Thoracic aorta (tissue), 2 donors: ENCODE measurements at places on chromosomes 16 and 17. TPM values are rescaled to one million over a fixed set of nuclear protein-coding genes. Genes with fewer than 3 reads are reported as not detected.

TBC1D3E gene
- not detected for total RNA-seq

HOXB3 gene
- total RNA-seq = 26.8 TPM

SOX9 gene
- 3.6 TPM for total RNA-seq

SULT1A4 gene
- not detected for total RNA-seq

ZNF597 gene
- total RNA-seq = 6.2 TPM

CNTD1 gene
- total RNA-seq = not detected

ATAD5 gene
- 1.3 TPM for total RNA-seq

MAPK7 gene
- total RNA-seq = 51.2 TPM

PRR35 gene
- 0.42 TPM for total RNA-seq

TMC5 gene
- not detected for total RNA-seq

KRT17 gene
- 87.1 TPM for total RNA-seq

GRCh38 chr17:41748275-41748674 lies 13.8 kb upstream of the HAP1 start:
- no peaks in the 10 kb centered on the region for H3K27me3 ChIP-seq
- H3K36me3 ChIP-seq = no peaks in the 10 kb centered on the region
- no peak overlapping the region for H3K4me3 ChIP-seq
- H3K27ac ChIP-seq = no peak overlapping the region
- DNase-seq = no peak

- no peak for DNase-seq
- H3K4me1 ChIP-seq = no peaks in the 10 kb centered on the region
- no peaks in the 10 kb centered on the region for H3K27me3 ChIP-seq
- no peaks in the 10 kb centered on the region for H3K36me3 ChIP-seq
These were observed 349.9 kb downstream of the MAF start for GRCh38 chr16:79250502-79251098.

- no peak overlapping the region for H3K27ac ChIP-seq
- H3K36me3 ChIP-seq = no peaks in the 10 kb centered on the region
- no peaks in the 10 kb centered on the region for H3K27me3 ChIP-seq
- H3K4me1 ChIP-seq = no peaks in the 10 kb centered on the region
- no peak for DNase-seq
These were observed 317.8 kb downstream of the RBFOX1 start for GRCh38 chr16:7650431-7650830.

- no peak overlapping the region for H3K4me3 ChIP-seq
- H3K36me3 ChIP-seq = no peaks in the 10 kb centered on the region
- H3K27ac ChIP-seq = no peak overlapping the region
- H3K4me1 ChIP-seq = no peaks in the 10 kb centered on the region
- DNase-seq = no peak
These were observed 13.3 kb upstream of the RPL38 start for GRCh38 chr17:74190154-74190553.

DNA sequence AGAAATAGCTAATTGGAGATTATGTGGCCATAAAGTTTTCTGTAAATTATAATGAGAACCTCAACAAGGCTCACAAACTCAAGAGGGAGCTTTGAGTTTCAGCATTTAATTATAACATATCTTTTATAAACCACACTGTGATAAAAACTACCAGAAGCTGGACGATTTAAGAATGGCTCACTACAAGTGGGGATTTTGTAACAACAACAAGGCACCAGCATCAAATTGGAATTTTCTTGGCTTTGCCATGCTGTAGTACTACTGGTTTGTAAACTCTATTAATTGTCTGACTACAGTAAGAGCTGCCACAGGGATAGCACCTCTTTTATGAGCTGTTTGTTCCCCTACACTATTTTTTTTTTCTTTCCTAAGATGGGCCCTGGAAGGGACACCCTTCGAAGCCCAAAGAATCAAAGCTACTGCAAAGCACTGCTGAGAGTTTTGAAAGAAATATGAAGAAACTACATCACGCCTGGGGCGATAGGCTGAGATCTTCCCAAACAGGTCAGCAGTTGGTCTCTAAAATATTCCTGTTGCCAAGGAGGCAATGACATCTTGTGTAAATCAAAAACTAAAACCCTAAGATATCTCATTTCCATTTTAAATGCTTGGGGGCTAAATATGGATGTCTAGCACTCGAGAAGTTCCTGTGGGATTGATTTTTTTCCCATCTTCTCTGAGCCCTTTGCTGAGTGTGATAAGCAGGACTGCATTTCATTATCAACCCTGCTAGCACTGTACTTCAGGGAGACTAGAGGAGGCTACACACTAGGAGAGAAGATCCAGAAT lies 40.9 kb downstream of the SKAP1 start:
- no peak overlapping the region for H3K27ac ChIP-seq
- H3K27me3 ChIP-seq = no peaks in the 10 kb centered on the region
- peaks cover 19% of the 10 kb centered on the region for H3K4me1 ChIP-seq
- DNase-seq = no peak
- no peaks in the 10 kb centered on the region for H3K36me3 ChIP-seq

DNA sequence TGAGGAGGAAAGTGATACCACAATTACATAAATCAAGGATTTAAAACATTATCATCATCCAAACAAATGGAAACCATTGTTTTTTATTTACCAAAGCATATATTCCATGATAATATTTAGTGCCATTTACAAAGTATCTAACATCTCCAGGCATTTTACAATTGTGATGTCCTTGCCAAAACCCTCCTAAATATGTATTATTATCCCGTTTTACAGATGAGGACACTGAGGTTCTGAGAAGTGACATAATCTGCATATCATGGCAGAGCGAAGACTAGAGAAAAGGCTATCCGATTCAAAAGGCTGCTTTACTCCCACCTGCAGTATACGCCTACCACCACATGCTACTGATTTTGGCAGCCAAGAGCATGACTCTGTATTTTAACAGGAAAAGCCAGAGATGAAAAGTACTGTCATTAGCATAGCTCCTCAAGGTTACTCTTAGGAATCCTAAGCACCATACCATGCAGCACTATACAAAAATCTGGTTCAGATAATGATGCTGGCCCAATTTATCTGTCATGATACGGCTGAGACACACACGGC lies 301.4 kb downstream of the CA10 start:
- no peaks in the 10 kb centered on the region for H3K4me1 ChIP-seq
- H3K36me3 ChIP-seq = no peaks in the 10 kb centered on the region
- H3K4me3 ChIP-seq = no peak overlapping the region
- no peak overlapping the region for H3K27ac ChIP-seq
- no peak for DNase-seq

DNA sequence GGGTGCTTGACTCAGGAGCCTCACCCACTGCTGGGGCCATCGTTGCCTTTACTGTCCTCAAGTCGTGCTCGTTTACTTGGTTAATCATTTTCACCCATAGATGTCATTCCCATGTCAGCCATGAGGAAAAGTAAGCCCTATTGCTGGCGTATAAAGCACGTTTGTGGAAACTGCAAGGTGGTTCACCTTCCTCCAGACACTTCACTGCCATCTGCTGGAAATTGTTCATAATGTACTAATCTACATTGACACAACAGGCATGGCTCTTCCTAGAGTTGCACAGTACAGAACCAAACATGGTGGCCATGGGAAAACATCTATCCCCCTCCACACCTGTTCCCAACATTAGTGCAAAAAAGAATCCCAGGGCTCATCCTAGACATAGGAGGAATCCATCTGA lies 116.6 kb downstream of the ZNF18 start:
- H3K27me3 ChIP-seq = no peaks in the 10 kb centered on the region
- no peak overlapping the region for H3K27ac ChIP-seq
- DNase-seq = no peak
- no peaks in the 10 kb centered on the region for H3K4me1 ChIP-seq
- no peak overlapping the region for H3K4me3 ChIP-seq

DNA sequence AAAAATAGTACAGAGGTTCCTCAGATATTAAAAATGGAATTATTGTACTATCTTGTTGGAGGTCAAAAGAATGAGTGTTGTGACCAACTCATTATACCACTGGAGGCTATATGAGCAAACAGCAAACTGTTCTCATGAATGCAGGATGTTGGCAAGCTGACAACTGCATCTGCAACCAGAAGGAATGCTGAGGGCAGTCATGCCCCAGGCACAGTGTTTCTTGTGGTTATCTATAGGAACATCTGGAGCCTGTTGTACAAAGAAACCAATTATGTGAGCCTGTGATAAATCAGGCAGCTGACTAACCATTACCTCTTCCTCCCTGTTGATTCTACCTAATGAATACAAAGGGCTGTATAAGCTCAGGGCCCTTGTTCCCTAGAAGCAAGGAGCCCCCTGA lies 2057.1 kb downstream of the TP53TG3F start:
- no peaks in the 10 kb centered on the region for H3K36me3 ChIP-seq
- H3K4me3 ChIP-seq = no peak overlapping the region
- no peak for DNase-seq
- H3K27me3 ChIP-seq = no peaks in the 10 kb centered on the region
- H3K27ac ChIP-seq = no peak overlapping the region

DNA sequence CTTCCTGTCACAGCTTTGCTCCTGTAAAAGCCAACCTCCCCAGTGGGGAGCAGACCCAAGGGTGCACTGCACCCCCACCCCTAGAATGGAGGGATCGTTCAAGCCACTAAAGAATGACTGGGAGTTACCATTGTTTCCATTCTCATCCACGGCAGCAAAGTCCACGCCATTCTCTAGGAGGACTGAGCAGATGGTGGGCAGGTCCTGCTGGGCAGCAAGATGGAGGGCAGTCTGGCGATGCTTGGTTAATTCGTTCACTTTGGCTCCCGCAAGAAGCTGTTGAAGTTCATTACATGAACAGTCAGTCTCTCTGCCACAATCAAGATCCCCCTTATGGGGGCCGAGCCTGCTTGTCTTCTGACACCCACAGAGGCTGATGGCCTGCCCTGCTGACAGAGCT lies 30.8 kb downstream of the CYB5D2 start:
- H3K27me3 ChIP-seq = no peaks in the 10 kb centered on the region
- H3K36me3 ChIP-seq = peaks cover 87% of the 10 kb centered on the region
- no peaks in the 10 kb centered on the region for H3K4me1 ChIP-seq
- no peak overlapping the region for H3K4me3 ChIP-seq

DNA sequence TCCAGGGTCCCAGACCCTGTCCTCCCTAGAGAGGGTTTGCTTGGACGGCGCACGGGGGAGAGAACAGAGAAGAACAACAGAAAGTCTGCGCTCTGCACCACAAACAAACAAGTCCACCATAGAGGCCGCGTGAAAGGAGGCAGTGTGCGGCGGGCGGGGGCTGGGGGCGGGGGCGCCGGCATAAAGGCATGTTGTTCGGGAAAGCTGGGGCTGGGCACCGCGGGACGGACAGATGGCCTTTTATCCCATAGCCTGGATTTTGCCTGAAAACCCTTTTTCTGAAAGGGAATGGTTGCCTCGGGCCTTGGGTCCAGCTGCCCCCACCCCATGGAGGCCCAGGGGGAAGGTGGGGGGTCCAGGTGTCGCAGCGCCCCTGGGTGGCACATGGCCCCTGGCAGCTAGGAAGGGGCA lies 26.0 kb downstream of the FA2H start:
- H3K27ac ChIP-seq = no peak overlapping the region
- H3K4me3 ChIP-seq = no peak overlapping the region
- no peaks in the 10 kb centered on the region for H3K36me3 ChIP-seq

- no peak for DNase-seq
- H3K27ac ChIP-seq = no peak overlapping the region
- H3K36me3 ChIP-seq = no peaks in the 10 kb centered on the region
These were observed 4.7 kb downstream of the ZPBP2 start for GRCh38 chr17:39872751-39873150.

DNA sequence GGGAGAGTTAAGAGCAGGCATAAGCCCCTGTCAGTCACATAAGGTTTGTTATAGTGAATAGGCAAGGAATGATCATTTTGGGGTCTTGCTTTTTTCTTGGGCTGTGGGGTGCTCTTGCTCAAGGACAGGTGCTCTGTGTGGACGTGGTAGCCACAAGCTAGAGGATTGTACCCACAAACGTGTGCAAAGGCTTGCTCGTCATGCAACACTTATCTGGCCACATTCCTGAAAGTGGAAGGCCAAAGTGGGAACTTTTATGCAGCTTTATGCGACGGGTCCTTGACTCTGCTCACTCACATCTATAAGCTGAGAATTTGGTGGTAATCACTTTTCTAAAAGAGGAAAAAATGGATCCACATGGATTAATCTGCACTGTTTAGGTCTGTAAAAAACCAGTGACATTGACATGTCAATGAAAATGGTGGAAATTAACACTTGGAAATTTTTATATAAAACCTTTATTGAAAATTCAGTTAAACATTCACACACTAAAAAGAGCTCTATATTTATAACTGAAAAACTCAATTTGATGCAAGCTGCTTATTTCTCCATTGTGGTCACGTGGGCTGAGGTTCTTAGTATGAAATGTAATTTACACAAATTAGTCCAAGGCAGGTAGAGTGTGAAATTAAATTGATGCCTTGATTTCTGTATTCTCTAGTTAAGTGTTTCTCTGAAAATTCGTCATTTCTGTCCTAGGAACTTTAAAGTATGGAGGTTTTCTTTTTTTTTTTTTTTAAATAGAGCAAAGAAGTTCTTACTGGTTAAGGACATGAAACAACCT lies 162.3 kb downstream of the MSI2 start:
- H3K4me3 ChIP-seq = no peak overlapping the region
- peaks cover 6% of the 10 kb centered on the region for H3K4me1 ChIP-seq
- no peak overlapping the region for H3K27ac ChIP-seq
- no peaks in the 10 kb centered on the region for H3K27me3 ChIP-seq

DNA sequence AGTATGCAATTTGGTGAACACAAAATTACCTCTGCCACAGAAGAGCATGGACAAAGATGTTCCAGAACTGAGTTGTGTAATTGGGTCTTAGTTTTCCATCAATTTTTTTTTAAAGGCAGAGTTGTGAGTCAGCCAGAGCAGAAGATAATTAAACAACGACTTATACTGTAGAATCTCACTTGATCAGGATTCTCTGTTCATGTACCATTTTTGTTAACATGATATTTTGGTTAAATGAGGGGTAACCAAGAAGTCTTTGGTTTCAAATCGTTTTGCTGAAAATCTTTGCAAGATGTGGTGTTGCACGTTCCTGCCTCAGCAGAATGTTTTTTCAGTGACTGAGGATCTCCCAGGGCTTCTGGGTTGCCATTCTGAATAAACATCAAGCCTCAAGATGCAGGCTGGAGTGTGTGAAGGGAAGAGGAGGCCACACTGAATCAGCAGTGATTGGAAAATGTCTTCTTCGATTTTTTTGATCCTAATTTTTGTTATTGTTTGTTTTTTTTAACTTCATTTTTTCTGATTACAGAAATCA lies 232.6 kb upstream of the IRX3 start:
- no peaks in the 10 kb centered on the region for H3K36me3 ChIP-seq
- no peak overlapping the region for H3K27ac ChIP-seq
- DNase-seq = no peak
- H3K27me3 ChIP-seq = no peaks in the 10 kb centered on the region

DNA sequence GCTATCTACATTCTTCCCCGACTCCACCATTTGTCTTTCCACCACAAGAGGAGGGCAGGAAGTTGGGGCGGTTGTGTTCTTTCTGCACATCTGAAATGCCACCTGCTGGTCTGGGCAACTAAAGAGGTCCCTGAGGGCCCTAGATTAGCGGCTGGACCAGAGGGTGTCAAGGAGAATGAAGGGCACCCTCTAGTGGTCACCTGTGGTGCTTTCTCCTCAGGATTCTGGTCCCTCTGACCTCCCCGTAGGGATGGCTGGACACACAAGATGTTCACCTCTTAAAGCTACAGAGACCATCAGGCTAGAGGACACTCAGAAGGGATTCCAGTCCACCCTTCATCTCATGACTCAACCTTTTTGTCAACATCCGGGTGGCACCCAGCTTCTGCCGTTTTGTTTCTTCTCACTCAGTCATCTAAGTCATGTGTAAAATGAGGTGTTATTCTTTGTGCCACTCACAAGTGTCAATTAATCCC lies 2.9 kb upstream of the SCIMP start:
- no peak overlapping the region for H3K4me3 ChIP-seq
- H3K4me1 ChIP-seq = no peaks in the 10 kb centered on the region
- no peaks in the 10 kb centered on the region for H3K27me3 ChIP-seq
- DNase-seq = no peak
- H3K36me3 ChIP-seq = no peaks in the 10 kb centered on the region

- H3K4me3 ChIP-seq = no peak overlapping the region
- H3K4me1 ChIP-seq = peaks cover 14% of the 10 kb centered on the region
- peaks cover 9% of the 10 kb centered on the region for H3K36me3 ChIP-seq
- no peaks in the 10 kb centered on the region for H3K27me3 ChIP-seq
- H3K27ac ChIP-seq = peak overlapping the region; percentile 25
- no peak for DNase-seq
These were observed 16.6 kb downstream of the NXPH3 start for GRCh38 chr17:49592263-49592662.
